ENCODE measurements at places on chromosomes 4 and X.

DNA sequence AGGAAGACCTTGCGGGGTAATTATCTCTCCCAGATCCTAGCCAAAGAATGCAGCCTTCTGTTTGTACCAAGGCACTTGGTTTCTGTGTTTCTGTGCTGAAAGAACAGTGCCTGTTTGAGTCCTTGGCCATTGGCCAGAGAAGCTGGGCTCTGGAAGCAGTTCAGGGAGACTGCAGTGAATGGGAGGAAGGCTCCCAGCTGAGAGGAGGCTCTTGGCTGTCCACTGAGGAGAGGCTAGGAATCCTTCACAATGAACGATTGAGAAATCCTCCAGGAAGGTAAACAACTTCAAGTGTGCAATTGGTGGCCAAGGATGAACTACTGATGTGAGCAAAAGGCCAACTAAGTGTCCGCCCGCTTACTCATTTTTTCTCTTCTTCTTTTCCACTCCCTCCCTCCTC, 61.3 kb downstream of the HS3ST1 start:
- DNase-seq: no peak

DNA sequence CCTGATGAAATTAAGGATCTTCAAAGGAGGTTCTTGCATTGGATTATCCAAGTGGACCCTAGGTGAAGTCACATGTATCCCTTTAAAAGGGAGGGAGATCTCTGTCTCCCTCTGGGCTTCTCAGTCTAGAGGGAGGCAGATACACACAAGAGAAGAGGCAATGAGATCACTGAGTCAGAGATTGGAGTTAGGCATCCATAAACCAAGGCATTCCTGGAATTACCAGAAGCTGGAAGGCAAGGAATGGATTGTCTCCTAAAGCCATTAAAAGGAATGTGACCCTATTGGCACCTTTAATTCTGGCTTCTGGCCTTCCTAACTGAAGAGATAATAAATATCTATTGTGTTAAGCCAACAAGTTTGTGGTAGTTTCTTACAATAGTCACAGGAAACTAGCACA, 383.2 kb downstream of the PACRGL start:
- no peak for DNase-seq

- no peak for DNase-seq
Measured at GRCh38 chrX:25295466-25295865, 279.7 kb upstream of the ARX start.

DNA sequence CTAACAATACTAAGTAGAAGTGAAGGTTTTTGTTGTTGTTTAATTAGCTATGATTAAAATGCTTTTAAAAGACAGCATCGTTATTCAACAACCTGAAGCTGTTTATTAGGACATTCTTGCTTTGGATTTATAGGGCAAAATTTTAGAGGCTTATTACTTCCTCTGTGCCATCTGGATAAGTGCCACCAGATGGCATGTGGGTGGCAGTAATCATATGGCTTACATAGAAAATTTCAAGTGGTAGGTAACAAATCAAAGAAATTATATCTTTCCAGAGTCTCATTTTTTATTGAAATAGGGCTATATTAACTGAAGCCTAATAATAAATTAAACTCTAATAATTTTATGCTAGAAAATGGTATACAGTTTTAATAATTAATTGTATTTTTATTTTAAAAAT, 83.3 kb upstream of the HTR2C start:
- DNase-seq: peak; percentile 1

DNA sequence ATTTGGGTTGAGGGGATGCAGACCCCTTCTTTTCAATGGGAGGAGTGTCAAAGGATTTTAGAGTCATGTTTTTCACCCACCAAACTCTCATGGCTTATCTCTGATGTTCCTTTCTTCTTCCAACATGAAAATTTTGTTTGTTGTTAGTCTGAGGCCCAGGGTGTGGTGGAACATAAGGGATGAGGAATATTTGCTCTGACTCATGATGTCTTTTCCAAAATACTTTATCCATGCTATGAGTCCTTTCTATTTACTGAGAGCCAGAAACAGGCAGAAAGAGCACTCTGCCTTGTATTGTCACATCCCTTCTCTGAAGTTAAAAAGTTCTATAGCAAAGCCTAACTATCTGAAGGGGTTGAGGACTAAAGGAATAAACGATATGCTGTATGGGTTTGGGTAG, 61.6 kb upstream of the GYPA start:
- no peak for DNase-seq

DNA sequence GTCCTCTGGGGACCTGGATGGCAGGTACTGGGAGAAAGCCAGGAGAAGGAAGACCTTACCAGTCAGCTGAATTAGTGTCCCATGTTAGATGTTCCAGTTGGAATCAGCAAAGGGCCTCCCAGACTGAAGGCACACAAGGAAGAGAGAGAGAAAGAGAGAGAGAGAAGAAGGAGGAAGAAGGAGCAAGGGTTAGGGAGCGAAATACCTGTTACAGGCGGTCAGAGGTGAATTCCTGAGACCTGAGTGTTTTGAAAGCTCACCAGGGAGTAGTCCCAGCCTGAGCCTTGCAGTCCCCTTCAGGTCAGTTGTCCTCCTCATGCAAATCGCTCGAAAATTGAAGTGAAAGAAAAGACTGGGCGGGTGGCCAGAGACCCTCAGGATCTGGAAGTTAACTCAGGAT, 60.3 kb downstream of the USP11 start:
- no peak for DNase-seq

- DNase-seq: no peak
Measured at GRCh38 chrX:153781428-153782047, 697 bp downstream of the SRPK3 start.

DNA sequence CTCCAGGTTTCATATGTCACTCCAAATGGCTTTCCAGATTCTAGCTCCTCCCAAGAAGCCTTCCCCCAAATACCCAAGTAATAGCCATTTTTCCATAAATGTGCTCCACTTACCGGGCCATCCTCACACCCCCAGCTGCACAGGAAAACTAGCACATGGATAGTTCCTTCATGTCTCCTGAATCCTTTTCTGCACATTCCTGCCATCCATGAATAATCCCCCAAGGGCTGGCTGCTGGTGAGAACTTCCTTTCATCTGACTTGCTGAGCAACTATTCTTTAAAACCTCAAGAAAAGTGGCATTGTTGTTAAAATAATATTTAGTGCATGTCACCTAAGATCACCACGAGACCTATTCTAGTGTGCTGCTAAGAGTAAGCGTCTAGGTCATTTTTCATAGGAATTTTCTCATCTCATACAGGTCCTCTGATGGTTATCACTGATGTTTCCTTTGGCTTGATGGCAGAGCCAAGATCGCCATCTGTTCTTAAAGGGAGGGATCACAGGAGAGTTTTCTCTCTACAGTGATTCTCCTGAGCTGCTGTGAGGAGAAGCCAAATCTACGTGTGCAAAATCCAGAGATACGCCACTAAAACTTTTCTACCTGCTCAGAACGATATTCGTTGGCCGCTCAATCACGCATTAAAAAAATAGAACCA, 71.3 kb downstream of the MAP3K15 start:
- DNase-seq: no peak

- DNase-seq: peak; percentile 22
Measured at GRCh38 chr4:30716681-30717207, 3.4 kb upstream of the PCDH7 start.

DNA sequence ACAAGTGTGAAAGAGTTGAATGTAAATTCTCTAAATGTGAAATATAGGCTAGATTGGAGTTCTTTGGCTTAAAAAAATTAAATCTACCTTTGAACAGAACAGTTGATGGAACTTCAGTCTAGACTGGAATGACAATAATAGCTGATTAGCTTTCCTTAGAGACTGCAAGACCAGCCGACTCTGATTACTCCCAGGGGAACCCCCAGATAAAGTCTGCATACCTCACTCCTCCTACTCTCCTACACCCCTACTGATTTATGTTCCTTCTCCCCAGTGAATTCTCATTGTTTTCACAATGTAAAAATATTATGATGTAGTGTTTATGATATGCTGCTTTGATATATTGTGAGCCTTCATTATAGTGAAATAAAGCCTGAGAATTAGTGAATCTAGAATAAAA, 241.3 kb downstream of the CFAP299 start:
- DNase-seq: no peak

DNA sequence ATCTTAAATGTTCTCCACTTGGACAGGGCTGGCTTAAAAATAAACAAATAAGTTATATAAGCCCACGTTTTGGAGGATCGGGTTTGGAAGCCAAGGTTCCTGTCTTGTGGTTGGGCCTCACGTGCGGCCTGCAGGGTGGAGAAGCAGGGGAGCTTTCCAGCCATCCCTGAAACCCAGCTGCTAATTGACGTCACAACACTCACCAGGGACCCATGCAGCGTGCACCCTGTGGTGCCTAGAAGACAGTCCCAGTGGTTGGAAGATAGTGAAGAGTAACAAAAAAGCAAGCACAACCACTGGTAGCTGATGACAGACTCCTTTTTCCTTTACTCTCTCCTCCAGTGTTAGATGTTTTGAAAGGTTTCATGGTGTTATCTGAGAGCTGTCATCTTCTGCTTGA, 142.0 kb upstream of the RBPJ start:
- DNase-seq: no peak

GRCh38 chrX:40154853-40155588, 57.3 kb upstream of the BCOR start:
- DNase-seq: peak; percentile 68

- no peak for DNase-seq
Measured at GRCh38 chrX:102765217-102765616, 44.7 kb downstream of the GPRASP3 start.

- DNase-seq: no peak
Measured at GRCh38 chr4:53367721-53368120, 1.9 kb upstream of the SCFD2 start.

DNA sequence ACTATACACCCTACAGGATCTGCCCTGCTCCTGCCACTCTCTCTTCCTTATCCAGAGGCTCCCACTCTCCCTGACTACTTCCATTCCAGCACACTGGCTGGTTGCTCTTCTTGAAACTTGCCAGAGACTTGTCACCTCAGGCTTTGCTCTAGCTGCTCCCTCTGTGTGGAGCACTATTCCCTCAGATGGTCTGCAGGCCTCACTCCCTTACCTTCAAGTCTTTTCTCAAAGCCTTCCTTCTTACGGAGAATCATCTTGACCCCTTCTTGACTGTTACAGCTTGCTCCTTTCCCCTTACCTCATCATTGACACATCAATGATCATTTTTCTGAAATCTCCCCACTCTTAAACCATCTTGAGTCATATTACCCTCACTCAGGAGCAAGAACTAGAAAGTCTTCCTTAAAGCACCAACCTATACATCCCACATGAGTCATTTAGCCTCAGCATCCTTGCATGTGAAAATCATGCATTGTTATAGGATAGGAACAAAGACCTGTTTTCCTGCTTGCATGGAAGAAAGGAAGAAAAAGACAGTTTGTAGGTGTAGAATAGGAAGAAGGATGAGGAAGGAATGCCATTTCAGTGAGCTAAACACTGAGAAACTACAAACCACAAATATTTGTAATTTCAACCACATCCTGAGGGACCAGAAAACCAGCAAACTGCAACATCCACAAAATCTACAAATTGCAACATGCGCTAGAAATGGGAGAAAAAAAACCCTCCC, 55.7 kb downstream of the ANTXR2 start:
- peak; percentile 67 for DNase-seq

- DNase-seq: no peak
Measured at GRCh38 chrX:133649651-133650050, 234.4 kb upstream of the GPC4 start.

GRCh38 chr4:140252141-140252741, 98.3 kb upstream of the MAML3 start:
- DNase-seq: peak; percentile 65

DNA sequence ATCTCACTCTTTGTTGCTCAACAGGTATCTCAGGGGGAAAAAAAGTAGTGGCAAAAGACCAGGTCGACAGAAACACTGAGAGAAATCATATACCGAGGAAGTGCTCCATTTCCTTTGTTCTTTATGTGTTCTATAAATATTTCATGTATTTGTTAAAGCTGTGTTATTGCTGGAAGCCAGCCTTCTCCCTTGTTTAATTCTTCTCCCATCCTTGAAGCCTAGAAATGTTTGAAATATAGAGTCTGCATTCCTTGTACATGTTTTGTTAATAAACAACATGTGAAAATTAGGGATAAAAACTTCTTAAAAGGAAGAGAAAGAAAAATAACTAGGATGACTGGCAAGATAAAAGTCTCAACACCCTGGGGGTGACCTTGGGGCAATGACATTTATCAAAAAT, 186.2 kb downstream of the ANKRD50 start:
- DNase-seq: no peak

DNA sequence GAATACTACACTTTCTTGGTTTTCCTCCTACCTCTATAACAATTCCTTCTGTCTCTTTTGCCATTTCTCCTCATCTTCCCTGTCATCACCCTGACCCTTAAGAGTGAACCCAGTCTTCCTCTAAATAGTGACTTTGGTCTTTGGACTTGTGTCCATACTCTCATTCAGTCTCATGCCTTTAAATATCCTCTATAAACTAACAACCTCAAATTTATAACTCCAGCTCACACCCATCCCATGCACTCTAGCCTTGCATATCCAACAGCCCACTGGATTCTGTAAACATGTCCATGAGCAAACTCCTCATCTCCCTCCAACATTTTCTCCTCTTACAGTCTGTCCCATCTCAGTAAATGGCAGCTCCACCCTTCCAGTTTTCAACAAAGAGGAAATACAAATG, 15.0 kb downstream of the BCLAF3 start:
- DNase-seq: no peak

DNA sequence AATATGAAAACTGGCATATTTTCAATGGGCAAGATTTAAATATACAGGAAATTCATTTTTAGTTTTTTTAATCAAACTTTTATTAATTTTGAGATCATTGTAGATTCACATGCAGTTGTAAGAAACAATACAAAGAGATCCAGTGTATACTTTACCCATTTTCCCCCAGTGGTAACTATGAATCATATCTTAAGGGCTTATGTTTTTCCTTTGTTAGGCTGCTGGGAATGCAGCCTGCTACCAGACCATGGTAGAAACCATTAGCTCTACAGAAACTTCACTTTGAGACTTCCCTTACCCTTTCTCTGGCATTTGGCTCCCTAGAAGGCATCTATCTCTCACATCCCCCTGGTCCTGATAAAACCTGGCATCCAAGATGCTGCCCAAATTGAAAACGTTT, 147.6 kb upstream of the EOLA2 start:
- DNase-seq: no peak

DNA sequence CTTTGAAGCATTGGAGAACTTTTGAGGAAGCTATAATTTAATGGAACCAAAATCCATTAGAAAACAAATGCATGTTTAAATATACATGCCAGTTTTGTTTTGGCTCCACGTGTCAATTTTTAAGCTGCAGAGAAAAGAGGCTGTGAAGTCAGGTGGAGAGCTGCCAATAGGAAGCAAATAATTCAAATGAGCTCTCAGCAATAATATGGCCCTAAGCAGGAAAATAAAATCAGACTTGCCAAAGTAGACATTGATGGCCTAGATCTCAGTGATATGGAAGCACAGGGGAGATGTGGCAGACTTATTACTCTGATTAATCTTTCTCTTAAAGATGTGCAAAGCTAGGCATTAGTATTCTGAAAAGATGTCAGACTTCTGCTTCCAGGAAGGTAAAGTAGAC, 769.8 kb upstream of the NDST4 start:
- DNase-seq: no peak

Measured in common myeloid progenitor, CD34-positive (primary cell).